ENCODE measurements at places on chromosomes 16 and 17.

GRCh38 chr17:81601525-81602120 lies 35.3 kb downstream of the NPLOC4 start:
- no peak for DNase-seq

DNA sequence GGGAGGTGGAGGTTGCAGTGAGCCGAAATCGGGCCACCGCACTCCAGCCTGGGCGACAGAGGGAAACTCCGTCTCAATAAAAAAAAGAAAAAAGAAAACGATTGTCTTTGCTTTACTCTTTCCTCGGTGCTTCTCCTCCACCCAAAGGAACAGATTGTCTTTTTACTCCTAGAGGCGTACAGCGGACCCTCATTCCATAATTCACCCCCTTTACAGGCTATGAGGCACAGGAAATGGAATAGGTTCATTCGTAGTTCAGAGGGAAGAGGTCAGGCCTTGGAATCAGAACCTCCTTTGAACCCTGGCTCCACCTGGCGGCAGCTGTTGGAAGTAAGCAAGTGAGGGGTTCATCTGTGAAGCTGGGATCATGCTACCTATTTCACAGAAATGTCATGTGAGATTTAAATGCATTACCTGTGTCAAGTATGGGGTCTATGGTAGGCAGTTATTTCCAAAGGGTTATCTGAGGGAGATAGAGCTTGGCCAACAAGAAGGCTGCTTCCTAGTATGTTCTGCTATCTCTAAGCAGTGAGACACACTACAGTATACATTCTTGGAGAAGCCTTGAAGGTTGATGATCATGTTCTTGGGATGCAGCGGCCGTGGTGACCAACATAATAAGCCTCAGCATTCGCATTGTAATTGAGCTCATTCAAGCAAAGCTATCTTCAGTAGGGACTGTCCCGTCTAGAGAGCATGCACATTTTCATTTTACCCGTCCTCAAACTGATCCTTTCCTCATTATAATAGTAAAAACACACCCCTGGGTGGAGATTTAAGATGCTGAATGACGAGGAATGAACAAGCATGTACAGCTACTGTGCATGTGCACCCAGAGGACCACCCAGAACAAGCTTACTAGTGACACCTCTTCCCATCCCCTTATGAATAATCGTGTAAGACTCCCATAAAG lies 18.7 kb upstream of the ZNF689 start:
- DNase-seq = peak; percentile 94

DNA sequence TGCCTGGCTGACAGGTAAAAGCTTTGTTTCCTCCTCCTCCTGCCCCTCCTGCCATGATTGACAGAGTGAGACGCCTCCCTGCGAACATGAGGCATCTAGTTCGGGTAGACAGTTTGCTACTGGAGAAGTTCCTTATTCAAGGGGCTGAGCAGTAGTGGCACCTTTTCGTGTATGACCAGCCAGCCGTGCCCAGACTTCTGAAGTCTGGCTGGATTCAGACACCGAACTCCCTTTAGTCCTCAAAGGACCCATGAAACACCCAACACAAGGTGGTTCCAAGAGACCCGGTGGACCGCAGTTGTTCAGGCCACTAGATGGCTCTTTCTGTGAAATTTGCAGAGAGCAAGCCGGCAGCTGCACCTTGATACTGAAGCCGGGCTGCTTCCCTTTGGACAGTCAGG lies 192.8 kb downstream of the XYLT1 start:
- DNase-seq = no peak

DNA sequence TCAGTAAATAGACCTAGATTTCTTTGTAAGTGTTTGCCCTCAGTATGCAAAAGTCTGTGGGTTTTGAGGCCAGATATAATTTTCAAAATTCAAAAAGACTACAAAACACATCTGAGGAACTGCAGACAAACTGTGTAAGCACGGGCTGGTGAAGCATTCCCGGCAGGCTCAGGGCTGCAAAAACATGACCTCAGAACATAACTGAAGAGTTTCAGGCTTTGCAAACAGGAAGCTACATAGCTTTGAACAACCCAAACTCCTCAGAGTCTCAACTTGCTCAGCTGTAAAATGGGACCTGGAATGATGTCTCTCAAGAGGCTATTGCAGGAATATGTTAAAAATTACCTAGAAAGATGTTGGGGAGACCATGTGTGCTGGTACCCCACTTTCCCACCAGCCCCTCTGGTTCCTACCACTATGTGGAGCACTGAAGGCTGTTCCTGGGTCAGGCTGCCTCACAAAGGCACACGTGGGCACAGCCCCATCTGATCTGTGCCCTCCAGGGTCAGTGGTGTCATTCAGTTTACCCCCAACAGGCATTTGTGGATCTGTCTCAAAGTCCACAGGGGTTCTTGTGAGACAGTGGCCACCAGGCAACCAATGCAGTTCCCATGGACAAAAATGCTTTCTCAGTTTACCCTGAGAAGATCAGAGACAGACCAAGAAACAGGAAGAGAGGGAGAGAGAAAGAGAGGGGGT lies 72.9 kb downstream of the CREBBP start:
- no peak for DNase-seq

- no peak for DNase-seq
These were observed 3.5 kb downstream of the CHMP6 start for GRCh38 chr17:80995131-80995530.

DNA sequence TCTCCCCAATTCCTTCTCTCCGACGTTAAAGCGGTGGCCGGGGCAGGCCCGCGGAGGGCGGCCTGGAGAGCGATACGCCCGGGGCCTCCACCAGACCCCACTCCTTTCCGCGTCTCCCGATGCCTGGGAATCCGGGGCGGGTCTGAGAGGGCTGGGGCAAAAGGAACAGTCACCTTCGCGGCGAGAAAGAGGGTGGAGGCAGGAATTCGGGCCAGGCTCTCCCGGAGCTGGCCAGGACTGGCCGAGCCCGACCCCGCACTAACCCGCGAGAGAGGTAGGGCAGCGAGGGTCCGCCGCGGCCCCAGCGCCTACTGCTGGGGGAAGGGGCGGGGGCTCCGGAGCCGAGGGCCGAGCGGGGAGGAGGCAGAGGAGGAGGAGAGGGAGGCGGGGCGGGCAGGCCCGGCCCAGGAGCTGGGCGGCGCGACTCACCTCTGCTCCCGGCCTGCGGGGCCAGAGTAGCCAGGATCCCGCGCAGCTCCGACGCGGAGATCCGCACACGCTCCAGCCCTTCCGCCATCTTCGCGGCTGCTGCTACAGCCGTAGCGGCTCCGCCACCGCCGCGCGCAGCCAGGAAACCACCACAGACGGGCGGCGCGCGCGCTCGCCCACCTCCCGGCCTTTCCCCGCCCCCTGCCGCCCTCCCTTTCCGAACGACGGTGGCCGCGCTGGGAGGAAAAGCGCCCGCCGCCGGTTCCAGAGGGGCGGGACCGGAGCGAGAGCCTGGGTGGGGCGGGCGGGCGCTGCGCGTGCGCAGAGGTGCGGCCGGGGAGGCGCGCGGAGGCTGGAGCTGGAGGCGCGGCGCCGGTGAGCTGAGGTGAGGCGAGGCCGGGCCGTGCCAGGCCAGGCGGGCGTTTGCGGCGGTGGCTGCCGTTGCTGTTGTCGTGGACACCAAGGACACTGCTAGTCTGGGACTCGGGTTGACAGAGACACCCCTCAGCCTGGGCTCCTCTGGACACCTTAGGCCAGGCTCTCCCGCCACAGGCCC lies at the start of the genes SMG6 and SRR:
Gene SMG6 (minus strand): TSS at position 582 of the 985 bp plus-strand sequence. CDS start 65 bp downstream, at position 517.
Gene SRR (plus strand): TSS at position 747 of the 985 bp plus-strand sequence. CDS start 11,611 bp downstream, outside the sequence.
- peak; percentile 95 for DNase-seq

- no peak for DNase-seq
These were observed 143.1 kb downstream of the GSG1L start for GRCh38 chr16:27920391-27920891.

DNA sequence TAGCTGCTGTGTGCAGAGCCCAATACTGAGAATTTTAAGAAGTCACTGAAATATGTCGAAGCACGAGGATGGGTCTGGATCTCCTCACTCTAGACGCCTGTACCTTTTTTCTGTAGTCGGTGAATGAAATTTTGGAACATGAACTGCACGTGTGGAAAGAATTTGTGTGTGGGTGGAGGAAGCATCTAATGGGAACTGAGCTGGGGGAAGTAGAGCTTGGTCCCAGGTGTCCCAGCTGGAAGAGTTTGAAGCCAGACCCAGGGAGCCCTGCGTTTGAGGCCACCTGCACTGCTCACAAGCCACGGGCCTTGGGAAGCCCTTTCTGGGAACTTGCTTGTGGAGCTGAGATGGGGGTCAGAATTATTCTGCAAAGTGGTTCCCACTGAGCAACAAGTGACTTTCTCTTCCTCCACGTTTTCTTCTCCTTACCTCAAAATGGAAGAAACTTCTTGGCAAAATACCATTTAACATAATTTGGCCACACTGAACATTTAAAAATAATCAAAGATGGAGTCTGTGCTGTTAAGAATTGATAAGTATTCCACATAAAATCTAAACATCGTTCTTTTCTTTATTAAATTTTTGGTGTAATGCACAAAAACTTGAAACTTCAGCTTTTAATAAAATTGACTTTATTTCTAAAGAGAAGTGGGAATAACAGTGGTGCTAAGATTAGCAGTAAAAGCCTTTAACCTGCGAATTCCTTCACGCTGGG lies 163.8 kb downstream of the PRKCA start:
- DNase-seq = no peak

GRCh38 chr17:82092995-82093751 lies 4.9 kb downstream of the FASN start:
- DNase-seq = no peak
